ENCODE measurements at places on chromosomes 2 and 18.

DNA sequence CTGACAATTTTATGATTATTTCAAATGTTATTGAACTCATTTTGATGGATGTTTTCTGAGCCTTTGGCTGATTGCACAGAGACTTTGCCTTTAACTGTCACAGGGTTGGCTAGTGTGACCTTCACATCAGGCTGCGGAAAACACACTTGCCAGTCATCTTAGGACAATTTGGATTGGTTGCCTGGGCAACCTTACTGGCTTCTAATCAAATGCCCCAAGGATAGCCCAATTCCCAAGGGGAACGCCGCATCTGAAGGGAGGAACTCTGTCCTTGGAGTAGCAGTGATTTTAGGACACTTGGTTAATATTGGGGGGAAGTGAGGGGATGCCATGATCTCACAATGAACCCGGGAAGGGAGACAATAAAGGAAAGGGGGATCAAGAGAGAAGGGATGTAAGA is 29.5 kb downstream of the OSBPL6 start:
- no peak for DNase-seq

DNA sequence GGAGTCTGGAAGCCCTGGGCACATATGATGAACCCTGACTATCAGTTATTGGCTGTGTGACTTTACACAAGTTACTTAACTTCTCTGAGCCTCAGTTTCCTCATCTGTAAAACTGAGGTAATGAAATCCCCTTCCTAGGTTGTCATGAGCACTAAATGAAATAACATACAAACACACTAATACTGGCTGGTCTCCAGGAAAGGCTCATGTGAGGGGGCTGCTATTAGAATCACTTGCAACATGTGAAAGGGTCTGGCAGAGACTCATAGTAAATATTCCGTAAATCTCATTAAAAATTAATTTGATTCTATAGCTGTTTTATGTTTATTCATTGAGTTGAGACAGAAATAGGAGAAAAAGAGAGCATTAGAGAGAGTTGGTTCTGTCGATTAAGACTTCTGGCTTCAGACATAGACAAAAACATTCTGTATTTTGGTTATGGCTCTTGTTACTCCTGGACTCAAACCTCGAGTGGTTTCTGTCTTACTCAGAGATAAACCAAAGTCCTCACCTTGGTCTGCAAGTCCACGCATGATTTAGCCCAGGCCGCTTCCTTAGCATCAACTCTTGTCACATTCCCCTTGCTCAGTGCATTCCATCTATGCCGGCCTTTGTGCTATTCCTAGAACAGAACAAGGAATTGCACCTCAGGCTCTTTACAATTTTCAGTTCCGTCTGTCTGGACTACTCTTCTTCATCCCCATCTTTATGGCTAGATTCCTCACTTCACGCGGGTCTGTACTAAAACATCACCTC is 139.1 kb downstream of the NXPH2 start:
- no peak for DNase-seq

DNA sequence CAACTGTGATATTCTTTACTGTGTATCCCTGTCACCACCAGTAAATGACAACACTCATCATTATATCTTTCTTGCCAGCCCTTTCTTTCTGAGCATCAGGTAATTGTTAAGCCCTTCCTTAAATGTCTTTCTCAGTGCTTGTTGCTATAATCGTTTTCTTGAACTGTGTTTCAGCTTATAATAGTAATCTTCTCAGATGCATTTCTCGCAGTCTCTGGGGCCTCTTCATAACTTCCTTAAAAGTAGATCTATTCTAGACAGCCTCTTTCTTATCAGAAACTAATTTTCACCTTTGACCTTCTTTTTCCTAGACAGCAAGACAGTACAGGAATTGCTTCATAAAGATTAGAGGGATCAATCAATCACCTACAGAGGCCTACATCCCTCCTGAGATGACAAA is 648.1 kb downstream of the CPS1 start:
- DNase-seq: no peak

DNA sequence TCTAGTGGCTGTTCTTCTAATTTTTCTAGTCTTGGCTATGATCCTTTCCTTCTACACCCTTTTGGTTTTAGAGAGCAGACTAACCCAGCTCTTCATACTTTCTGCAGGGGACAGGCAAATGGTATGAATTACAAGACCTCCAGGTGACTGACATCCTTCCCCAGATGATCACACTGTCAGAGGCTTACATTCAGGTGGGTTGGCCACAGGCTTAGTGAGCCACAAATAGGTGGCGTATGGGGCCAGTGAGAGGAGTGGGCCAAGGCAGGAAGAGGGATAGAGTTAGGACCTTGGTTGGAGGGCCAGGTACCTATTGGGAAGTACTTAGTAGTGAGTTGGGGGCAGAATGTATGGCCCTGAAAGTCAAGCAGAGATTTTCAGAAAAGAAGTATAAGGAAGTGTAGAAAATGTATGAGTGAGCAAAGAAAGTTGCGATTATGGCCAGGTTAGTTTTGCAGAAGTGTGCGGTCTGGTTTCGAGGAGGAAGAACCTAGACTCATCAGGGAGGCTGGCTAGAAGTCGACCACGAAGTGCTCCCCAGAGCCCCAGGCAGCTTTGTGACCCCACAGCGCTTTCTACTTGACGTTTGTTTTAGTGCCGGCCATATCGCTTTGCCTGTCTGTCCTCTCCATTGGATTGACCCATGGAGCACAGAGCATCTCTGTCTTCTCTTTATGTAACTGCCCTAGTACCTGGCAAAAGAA is 20.0 kb downstream of the SFTPB start:
- DNase-seq: no peak

Measured in NCI-H510A (cell line).